Thymus (tissue), 14 donors: ENCODE measurements at places on chromosomes 7 and 10. TPM values are rescaled to one million over a fixed set of nuclear protein-coding genes. Genes with fewer than 3 reads are reported as not detected.

GRCh38 chr10:24262929-24263590 is 54.1 kb downstream of the KIAA1217 start:
- no peak for DNase-seq

GRCh38 chr7:48458701-48459524 is 287.7 kb downstream of the ABCA13 start:
- DNase-seq: no peak

GRCh38 chr10:3071405-3072198 is 4.3 kb downstream of the PFKP start:
- DNase-seq: no peak

GRCh38 chr7:33932221-33932620 is 26.9 kb downstream of the BMPER start:
- DNase-seq: no peak

GRCh38 chr7:6446838-6447580 is 745 bp downstream of the DAGLB start:
- DNase-seq: peak; percentile 25

GRCh38 chr7:94559972-94560371 is 50.4 kb downstream of the CASD1 start:
- DNase-seq: no peak

DNA sequence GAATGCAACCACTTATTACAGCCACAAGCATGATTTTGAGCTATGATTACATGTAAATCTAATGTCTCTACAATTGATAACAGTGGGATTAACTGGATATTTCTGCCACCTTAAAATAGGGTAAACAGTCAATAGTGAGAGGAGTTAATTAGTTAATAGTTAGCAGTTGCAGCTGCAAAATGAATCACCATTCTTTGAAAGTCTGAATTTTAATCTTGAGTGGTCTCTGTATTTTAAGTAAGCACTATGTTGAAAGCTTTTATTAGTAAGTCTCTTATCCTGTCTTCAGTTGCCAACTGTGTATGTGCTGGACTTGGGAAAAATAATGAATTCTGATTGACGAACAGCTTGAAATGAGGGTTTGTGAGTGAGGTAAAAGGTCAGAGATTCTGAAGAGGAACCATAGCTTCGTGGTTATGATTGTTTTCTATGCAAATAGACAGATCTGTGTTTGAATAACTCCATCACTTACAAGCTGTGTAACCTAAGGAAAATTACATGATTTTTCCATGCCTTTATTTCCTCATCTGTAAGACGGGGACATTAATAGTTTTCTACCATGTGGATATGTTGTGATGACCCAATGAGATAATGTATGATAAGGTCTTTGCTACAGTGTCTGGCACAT is 75.2 kb downstream of the RNLS start:
- DNase-seq: no peak

DNA sequence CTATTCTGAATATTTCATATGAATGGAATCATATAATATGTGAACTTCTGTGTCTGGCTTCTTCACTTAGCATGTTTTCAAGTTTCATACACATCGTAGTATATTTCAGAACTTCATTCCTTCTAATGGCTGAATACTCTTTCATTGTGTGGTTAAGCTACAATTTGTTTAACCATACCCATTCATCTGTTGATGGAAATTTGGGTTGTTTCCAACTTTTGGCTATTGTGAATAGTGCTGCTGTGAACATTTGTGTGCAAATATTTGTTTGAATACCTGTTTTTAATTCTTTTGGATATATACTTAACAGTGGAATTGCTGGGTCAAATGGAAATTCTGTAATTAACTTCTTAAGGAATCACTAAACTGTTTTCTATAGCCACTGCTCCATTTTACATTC is 86.0 kb upstream of the MDFIC start:
- no peak for DNase-seq

DNA sequence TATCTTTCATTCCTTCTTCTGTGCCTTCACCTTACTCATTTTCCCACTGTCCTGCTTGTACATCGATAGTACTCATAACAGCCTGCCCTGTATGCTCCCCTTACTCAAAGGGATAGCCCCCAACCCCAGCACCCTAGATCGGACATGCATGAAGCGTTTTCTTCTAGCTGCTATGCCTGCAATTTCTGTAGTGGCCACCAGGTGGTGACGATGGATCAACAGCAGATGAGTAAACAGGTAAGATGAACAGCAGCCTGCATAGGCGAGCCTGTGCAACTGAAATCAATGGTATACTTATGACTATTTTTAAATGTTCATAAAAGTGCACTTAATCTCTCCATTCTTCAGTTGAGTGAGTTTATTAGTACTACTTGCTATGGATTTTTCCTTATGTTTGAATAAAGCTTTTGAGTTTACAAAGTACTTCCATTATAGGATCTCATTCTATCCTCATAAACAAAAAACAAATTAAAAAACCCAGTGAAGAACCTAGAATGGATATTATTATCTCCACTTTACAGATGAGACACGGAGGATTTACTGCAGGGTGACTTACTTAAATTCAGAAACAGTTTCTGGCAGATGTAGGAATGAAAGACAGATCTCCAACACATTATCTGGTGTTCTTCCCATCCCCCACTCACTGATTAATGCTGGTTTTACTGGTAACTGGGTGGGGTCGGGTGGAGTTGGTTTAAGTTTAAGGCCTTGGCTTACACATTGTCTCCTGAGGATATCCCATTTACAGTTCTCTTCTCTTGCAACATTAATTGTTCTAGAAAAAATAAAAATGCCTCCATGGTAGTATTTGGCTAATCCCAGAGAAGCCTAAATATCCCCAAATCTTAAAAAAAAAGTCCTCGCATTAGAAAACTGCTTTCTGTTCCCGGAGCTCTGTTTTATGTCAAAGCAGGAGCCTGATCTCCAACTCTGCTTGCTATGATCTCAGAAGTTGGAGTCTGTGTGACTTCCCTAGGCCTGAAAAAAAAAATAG is 222.1 kb downstream of the GLI3 start:
- peak; percentile 19 for DNase-seq

The PPP1R17 gene
- 0.27 TPM for polyA plus RNA-seq
